ENCODE measurements at places on chromosomes 1 and 21.

DNA sequence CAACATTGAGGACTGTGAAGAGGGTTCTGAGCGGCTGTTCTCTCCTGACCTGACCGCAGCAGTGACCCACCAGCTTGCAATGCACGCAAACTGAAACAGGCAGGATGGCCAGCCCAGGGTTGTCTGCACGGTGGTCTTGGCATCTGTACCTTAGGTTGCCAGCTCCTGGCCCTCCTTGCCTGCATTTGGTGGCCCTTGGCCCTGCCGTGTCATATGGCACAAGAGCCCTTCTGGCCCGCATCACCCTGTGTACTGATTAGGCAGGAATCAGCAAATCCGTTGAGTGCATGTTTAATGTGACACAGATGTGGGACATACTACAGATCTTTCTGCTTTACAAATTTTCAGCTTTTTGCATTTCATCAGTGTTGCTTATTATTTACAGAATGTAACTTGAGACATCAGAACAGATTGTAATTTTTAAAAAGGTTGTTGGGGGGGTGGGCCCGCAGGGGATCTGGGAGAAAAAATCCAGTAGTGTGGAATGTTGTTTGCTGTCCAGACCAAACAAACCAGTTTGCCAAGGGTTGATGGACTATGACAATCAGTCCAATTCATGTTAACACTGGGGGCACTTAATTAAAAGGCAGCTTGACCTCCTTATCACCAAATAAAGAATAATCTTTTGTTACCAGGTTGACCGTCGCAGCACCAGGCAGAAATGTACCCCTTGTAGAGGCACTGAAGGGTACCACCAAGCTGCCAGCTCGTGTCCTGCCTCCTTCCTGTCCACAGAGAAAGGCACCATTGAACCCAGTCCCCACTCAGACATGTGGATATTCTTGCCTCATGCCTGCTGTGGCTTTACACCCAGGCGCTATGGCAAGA is 132.6 kb downstream of the DHRS3 start:
- DNase-seq = no peak

GRCh38 chr21:35840197-35840799 is 220.0 kb downstream of the SETD4 start:
- peak; percentile 84 for DNase-seq

GRCh38 chr1:37948166-37948565 is 1.3 kb upstream of the INPP5B start:
- no peak for DNase-seq

DNA sequence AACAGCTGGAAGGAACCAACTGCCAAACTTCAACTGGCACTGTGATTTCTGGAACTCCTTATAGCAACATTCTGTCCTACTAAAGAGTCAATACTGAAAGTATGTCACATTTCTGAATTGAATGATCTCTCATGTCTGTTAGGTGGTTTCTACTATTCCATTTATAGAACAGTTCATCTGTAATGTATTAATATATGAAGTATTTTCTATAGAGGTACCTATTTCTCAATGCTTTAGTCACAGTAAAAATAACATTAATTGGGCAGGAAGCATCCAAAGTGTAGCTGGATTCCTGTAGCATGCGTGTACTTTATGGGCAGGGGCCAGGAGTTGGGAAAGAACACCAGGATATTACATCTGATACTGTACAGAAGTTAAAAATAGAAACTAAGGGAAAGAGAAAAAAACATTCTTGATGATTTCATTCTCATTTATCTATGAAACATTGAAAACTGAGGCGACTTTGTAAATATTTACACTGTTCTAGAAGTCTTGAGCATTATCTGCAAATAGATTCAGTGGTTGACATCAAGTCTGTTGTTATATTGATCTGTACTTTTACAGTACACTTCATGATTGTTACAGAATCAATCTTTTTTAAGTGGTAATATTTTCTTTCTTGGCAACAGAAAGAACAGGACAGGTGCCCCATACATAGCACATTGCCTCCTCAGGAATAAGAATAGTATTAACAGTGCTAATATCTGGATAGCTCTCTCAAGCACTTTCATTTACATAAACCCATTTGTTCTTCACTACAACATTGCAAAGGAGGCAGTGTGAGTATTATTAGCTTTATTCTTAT is 6.2 kb upstream of the ZNF281 start:
- DNase-seq = no peak

DNA sequence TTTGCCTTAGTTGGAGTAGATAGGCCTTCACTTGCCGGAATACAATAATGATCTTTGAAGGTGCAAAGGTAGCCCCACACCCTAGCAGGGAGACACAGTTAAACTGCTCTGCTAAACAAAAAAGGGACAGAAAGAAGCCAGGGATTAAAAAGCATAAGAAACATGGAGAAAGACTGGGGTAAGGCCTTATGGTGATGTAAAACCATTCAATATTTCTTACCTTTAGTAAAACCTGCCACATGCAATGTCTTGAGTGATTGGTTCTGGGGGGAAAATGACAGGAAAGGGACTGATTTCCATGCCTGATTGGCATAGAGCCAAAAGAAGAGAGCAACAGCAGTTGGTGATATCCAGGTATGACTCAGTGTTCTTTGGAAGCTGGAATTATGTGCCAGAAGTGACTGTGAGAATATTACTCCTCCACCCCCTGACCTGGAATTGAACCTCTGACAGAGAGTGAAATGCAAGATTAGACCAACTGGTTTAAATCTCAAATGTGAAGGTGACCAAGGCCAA is 8.1 kb downstream of the DNASE2B start:
- DNase-seq = no peak

- no peak for DNase-seq
Measured at GRCh38 chr1:154775621-154776605, 94.2 kb downstream of the KCNN3 start.

- no peak for DNase-seq
Measured at GRCh38 chr21:46399129-46399528, 59.6 kb upstream of the DIP2A start.

- DNase-seq = no peak
Measured at GRCh38 chr21:28712411-28712810, 280.3 kb downstream of the LTN1 start.

- no peak for DNase-seq
Measured at GRCh38 chr1:51295926-51296325, 34.4 kb downstream of the TTC39A start.

DNA sequence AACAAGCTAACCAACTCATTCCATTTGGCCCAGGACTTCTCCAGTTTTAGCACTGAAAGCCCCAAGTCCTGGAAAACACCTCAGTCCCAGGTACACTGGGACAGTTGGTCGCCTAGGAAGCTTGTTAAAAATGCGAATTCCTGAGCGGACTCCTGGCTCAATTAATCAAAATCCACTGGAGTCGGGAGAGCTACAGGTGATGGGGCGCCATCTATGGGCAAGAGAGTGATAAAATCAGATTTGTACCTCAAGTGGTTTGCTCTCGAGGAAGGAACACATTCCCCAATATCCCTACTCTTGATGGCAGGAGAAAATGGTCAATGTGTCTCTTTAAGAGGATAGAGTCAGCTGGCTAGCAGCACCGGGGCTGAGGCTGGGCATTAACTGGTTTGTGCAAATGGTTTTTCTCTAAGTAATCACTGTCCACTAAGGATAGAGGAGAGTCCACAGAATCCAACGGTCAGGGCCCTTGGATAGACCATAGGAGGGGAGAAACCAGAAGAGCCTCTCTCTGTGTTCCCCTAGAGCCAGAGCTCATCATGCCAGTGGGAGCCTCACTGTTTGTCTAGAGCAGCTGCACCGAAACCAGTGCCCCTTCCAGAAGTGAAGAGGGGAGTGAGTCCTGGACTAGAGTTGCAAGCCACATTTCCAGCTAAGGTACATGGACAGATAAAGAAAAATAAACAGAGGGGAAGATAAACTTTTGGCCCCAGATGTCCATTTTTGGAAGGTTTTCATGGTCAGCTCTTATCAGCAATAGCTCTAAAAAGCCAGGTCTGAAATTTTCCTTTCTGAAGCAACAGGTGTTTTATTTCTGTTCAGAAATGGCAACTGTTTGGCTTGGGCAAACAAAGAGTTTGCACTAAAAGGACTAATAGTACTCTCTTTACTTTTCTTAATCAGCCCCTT is 148.5 kb downstream of the TENT5C start:
- DNase-seq = peak; percentile 93

GRCh38 chr1:171792656-171793369 is 11.4 kb downstream of the METTL13 start:
- DNase-seq = no peak

DNA sequence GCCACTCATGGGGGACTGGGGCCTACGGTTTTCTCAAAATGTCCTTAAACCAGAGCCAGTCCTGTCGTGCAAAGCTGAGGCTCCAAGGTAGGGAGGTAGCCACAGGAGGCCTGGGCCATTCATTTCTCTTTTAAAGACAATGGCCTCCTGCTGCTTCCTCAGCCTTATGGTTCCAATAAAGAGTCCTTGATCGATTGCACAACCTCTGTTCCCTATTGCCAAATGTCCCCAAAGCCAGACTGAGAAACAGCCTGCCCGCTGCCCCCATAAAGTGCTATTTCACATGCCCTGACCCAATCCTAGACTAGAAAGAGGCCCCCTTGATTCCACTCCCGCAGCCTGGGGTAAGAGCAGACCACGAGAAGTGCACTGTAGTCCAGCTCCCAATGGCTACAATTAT is 166.7 kb downstream of the CLIC6 start:
- peak; percentile 67 for DNase-seq

GRCh38 chr1:162404550-162405160 is 7.3 kb downstream of the SH2D1B start:
- DNase-seq = no peak

- DNase-seq = no peak
Measured at GRCh38 chr1:231855926-231856325, 229.3 kb downstream of the DISC1 start.

DNA sequence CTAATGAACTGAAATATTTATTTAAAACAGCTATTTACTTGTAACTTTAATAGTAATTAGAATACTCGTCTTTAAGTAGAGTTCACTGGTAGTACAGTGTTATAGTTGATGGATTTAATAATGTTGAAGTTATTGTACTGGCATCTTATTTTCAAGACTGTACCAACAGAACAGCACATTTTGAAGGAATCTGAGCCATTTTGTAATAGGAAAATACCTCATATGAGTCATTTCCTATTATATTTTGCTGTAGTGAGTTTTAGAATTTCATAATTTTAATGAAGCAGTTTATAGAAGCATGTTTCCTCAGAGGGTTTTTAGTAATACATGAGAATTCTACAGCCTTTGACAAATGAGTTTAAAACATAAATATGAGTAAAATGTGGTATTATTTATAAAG is 258.3 kb downstream of the OLFM3 start:
- no peak for DNase-seq

DNA sequence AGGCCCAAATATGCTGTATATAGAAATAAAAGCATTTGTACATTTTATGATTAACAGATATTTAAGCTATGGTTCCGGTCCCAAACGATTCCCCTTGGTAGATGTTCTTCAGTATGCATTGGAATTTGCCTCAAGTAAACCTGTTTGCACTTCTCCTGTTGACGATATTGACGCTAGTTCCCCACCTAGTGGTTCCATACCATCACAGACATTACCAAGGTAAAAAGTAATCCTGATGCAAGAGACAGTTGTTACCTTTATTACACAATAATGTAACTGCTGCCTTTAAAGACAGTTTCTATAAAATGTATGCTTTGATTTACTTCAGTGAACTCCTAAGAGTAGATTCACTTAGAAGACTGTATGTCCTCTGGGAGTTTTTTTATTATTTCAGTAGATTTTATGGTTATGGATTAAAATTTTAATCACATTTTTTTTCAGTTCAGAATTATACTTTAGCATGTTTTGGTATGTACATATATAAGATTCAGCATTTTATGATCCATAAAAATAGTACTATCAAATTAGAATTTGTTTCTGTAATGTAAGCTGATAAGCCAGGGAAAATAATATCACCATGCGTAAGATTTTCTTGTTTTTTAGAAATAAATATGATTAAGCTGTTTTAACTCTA is 96.5 kb downstream of the USP25 start:
- peak; percentile 81 for DNase-seq

GRCh38 chr1:185816460-185816859 is 82.3 kb downstream of the HMCN1 start:
- no peak for DNase-seq
